ENCODE measurements at places on chromosomes 4 and X.

DNA sequence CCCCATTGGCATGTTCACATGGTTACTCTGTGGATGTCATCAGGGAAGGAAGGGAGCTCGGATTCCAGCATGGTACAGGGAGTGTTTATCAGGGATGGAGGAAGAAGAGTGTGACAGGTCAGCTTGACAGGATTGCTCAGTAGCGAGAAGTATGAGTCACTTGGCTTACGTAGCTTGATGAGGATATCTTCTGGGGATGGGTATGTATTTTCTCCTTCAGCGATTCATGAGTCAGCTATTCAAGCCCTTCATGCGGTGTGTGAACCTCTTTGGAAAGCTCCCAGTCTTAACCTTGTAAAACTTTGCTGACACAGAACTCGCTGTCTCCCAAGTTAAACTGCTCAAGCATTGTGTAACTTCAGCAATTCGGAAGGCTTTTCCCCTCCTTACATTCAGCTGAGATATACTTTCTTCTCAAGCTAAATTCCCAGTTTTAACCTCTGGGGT is 275.4 kb downstream of the ARHGAP10 start:
- no peak for DNase-seq

DNA sequence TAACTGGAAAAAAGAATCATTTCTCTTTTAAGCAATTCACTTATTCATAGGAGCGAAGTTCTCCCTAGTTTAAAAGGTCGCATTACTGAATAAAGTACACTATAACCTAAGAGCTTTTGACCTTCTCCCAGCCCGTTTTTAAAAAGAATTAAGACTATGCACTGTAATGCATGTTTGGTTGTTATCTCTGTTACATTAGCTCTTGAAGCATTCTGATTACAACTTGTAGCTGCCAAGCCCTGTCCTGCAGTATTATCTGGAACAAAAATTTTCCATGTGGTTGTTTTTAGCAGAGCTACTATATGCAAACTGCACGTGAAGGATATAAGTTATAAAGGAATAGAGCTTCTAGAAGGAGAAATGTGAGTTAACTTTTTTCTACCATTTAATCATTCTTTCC is 8.1 kb downstream of the GAB1 start:
- DNase-seq: no peak

DNA sequence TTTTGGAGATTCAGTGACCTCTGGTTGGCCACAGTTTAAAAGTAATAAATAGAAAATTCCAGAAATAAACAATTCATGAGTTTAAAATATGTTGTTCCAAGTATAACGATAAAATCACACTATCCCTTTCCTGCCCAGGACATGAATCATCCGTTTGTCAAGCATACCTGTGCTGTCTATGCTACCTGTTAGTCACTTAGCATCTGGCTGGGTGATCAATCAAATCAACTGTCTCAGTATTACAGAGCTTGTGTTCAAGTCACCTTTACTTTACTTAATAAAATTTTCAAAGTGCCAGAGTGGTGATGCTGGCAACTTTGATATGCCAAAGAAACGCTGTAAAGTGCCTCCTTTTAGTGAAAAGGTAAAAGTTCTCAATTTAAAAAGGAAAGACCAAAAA is 979.5 kb upstream of the NDST4 start:
- no peak for DNase-seq

DNA sequence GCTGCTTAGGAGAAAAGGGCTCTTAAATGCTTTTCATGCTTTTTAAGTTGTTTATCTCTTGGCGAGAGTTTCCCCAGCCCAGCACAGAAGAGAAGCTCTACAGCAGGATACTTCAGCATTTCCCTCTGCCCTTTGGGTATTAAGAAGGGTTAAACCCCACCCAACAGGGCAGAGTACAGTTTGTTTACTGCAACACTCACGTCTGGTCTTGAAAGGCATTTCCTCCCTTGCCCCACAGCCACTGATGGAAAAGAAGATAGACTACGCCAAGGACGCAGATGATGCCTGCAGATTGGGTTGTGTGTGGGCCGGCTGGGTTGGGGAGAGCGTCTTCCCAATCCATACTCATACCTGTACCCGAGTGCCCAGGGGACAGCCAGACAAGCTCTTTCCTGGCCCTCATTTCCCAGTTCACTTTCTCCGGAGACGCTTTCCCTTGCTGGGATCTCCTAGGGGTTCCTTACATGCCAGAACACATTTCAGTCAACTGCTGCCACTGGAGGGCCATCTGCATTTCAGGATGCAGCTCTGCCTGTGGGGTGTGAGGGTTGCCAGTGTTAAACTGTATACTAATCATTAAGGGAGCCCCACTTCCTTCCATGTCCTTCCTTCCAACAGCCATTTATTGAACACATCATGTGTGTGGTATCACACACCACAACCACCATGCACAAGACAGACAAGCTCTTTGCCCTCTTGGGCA is 96.5 kb upstream of the DHX15 start:
- no peak for DNase-seq

- DNase-seq: no peak
These were observed 61.5 kb upstream of the TBL1X start for GRCh38 chrX:9403374-9403773.

- no peak for DNase-seq
These were observed 122.8 kb upstream of the NOCT start for GRCh38 chr4:138892483-138893407.

DNA sequence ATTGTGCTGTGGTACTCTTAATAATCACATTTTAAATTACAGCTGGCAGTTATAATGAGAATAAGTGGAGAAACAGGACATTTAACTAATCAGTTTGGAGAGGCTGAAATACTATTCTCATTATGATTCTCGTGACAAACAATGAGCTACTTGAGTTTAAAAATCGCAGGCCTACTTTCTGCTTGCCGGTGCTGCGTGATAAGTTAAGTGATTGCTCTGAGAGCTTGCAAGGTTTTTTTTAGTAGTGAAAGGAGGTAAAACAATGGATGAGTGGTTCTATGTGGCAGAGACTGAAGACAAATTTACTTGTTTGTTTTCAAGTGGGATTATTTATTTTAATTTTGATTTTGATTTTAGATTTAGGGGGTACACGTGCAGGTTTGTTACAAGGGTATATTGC is 114.0 kb downstream of the RAPGEF2 start:
- DNase-seq: no peak

GRCh38 chr4:151876381-151876988 is 115.7 kb upstream of the GATB start:
- no peak for DNase-seq

DNA sequence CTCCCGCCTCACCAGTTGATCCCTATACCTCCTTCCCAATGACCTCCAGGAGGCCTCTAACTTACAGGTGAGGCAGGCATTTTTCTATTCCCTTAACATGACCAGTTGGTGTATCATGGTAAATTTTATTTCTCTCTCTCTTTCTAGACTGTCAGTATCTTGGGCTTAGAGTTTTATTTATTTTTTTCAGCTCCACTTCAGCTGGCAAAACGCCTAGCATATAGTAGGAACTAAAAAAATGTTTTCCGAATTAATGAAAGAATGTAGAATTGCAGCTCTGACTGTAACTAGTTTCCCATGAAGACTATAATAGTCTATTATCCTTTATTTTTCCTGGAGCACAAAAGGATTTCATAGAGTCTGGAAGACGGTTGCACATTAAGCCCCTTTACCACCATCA is 84.8 kb downstream of the PDE5A start:
- DNase-seq: no peak

DNA sequence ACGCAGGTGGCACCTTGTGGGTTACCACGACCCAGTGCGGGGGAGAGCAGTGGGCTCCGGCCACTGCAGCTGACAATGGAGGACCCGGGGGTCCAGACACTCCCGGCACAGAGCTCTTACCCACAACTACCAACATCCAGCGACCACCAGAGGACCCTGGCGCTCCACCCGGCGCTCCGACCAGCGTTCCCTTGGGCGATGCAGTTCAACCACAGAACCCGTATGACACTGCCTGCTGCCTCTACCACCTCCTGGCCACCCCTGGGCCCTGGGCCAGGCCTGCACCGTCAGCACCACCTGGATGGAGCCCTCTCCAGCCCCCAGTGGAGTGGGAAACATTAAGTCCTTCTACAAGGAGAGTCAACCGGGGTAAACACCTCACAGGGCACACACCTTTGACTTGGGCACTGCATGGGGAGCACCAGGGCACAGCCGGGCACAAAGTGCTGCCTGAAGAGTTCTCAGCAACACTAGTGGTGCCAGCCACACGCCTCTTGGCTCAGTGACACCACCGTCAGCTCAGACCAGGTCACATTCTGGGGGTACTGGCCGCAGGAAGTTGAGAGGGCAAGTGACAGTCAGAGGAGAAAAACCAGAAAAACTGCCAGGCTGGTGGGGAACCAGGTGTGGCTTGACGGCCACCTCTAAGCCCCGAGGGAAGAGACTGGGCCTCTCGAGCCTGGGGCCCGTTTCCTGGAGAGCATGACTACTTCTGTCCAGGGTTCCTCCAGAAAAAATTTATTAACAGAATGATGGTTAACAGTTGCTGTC is 2.6 kb downstream of the CTBP1 start:
- peak; percentile 12 for DNase-seq

GRCh38 chrX:38799995-38800580 is 1.2 kb upstream of the MID1IP1 start:
- peak; percentile 35 for DNase-seq

GRCh38 chr4:73019462-73020047 is 50.0 kb downstream of the COX18 start:
- peak; percentile 48 for DNase-seq

DNA sequence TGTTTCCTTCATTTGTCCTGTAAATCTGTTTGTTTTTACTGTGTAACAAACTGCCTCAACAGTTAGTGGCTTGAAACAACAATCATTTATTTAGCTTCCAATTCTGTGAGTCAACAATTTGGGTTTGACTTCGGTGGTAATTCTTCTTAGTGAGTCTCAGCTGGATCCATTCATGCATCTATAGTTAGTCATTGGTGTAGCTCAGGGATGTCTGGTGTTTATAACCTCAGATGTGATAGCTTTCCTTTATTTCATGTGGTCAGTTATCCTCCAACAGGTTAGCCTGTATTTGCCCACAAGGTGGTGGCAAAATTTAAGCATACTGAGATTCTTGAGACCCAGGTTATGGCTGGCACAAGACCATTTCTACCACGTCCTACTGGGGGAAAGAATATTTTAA is 1267.2 kb downstream of the RAPGEF2 start:
- no peak for DNase-seq

- no peak for DNase-seq
These were observed 123.9 kb downstream of the KDR start for GRCh38 chr4:55001538-55001937.

- DNase-seq: peak; percentile 37
These were observed 64.3 kb downstream of the ZFYVE28 start for GRCh38 chr4:2354118-2354517.

GRCh38 chrX:107273795-107274194 is 67.4 kb downstream of the DNAAF6 start:
- DNase-seq: no peak

DNA sequence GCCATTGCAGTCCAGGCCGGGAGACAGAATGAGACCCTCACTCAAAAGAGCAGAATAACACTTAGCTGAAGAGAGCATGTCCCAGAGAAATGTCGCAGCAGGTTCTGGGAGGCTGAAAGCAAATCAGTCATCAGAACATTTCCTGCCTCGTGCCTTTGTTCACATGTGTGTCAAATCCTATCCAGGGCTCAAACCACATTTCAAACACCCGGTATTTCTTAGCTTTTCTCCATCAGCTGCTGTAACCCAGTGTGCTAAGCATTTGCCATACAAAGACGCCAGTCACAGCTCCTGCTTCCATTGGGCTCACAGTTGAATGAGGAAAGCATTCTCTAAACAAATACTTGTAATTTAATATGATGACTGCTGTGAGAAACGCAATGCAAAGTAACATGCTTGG is 6.0 kb downstream of the PALLD start:
- DNase-seq: no peak

GRCh38 chr4:82381661-82382296 is 8.0 kb upstream of the HNRNPD start:
- DNase-seq: no peak

- DNase-seq: no peak
These were observed 78.8 kb upstream of the BANK1 start for GRCh38 chr4:101711590-101712260.

DNA sequence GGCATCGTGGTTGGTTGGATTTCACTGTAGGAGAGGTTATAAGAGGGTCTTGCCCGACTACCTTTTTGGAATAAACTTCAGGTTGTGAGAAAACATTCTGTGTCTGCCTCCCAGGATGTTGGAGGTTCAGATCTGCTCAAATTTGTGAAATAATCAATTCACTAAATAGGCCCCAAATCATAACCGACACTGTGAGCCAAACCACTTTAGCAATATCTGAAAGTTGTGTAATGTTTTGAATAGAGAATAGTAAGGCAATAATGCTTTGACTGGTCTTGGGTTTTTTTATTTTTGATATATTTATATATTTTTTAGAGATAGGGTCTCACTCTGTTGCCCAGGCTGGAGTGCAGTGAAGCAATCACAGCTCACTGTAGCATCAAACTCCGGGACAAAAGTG is 131.2 kb downstream of the GLRA3 start:
- no peak for DNase-seq

DNA sequence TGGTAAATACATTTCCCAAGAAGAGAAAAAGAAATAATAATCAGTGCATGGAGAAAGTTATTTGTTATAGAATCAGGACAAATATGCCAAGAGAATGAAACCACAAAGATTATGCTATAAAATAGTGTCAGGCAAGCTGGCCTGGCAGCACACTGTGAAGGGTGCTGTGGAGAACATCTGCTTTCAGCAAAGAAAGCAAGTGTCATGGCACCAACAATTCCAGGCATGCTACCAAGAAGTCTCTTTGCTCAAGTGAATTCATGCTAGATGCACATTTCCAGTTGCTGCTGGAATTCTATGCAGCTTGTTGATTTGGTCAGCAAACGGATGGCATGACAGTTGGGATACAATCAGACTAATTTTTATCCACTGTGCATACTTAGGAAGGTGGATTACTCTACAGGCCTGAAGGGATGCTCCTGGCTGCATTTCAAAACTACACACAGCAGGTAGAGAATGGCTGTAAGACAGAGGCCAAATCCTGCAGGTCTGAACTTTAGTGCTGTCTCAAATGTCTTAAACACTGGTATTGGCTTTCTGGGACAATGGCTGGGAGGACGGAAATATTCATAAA is 154.6 kb upstream of the FAT1 start:
- DNase-seq: no peak

GRCh38 chr4:146621-147020 is 22.3 kb downstream of the ZNF718 start:
- DNase-seq: no peak

GRCh38 chr4:54091637-54092404 is 8.1 kb upstream of the GSX2 start:
- DNase-seq: peak; percentile 86

GRCh38 chr4:80336582-80336981 is 1.1 kb downstream of the CFAP299 start:
- no peak for DNase-seq

DNA sequence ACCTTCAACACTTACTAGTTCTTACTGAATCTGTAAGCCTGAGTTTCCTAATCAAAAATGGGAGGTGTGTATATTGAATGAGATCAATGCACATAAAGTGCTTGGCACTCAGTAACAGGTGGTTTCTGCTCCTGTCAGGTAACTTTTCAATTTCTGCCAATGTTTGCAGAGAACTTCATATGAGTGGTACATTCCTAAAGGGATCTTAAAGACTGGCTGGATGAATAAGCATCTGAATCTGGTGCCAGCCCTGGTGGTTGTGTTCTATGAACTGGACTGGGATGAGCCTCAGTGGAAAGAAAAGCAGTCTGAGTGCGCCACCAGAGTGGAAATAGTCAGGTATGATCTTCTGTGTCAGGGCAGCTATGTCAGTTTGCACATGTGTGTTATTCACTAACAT is 7.0 kb downstream of the TRAPPC11 start:
- no peak for DNase-seq

GRCh38 chr4:78293348-78293747 is 236.2 kb downstream of the FRAS1 start:
- DNase-seq: no peak

GRCh38 chrX:136170139-136170800 is 22.9 kb downstream of the FHL1 start:
- DNase-seq: no peak
